ENCODE measurements at places on chromosomes 11 and 22. TPM values are rescaled to one million over a fixed set of nuclear protein-coding genes. Genes with fewer than 3 reads are reported as not detected.

Gene PLXNB2
- 107 TPM for total RNA-seq

Gene BAIAP2L2
- 4.4 TPM for total RNA-seq

Gene APOA5
- total RNA-seq: not detected

Gene PACSIN2
- total RNA-seq: 62.4 TPM

Gene BUD13
- 10.5 TPM for total RNA-seq

Gene SEC14L2
- 29.7 TPM for total RNA-seq

Gene YPEL1
- 0.18 TPM for total RNA-seq

Gene MS4A1
- total RNA-seq: not detected

Gene TNNT3
- total RNA-seq: not detected

Gene HEPHL1
- total RNA-seq: not detected

Gene FBLN1
- 45.2 TPM for total RNA-seq

Gene OR5P2
- not detected for total RNA-seq

Gene SPTBN2
- 11.2 TPM for total RNA-seq

Gene C11orf86
- 60.2 TPM for total RNA-seq

Gene ASCL3
- total RNA-seq: not detected

Gene SCGB1D2
- not detected for total RNA-seq
